Activated CD8-positive, alpha-beta memory T cell treated with anti-CD3 and anti-CD28 coated beads for 1 hour (primary cell): ENCODE measurements at places on chromosomes 1 and 21.
A peak's percentile ranks its signal among the peaks of the same experiment; 100 is the strongest.

DNA sequence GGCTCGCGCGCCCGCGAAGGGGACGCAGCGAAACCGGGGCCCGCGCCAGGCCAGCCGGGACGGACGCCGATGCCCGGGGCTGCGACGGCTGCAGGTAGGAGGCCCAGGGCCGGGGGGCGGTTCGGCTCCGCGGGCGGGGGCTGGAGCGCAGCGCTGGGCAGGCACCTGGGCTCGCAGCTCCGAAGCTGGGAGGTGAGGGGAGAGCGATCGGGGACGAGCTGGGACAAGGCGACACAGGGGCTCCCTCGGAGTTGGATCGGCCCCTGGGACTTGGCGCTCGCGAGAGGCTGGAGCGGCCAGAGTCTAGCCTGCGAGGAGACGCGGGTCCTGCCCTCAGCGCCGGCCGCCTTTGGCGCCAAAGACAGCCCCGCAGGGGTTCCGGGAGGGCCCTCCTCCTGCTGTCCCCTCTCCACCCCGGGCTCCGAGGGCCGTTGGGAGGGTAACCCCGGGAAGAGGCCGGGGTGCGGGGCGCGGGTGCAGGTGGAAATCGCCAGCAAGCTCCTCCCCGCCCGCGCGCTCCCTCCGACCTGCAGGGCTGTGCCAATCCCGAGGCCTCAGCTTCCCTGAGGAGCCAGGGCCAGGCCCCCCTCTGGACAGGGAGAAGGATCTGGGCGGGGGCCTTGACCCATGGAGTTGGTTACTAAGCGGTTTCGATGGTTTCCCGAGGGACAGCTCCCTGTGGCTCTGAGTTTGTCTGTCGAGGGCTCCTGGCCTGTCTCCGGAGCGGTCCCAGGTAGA lies 401 bp downstream of the TP73 start:
- DNase-seq = no peak

DNA sequence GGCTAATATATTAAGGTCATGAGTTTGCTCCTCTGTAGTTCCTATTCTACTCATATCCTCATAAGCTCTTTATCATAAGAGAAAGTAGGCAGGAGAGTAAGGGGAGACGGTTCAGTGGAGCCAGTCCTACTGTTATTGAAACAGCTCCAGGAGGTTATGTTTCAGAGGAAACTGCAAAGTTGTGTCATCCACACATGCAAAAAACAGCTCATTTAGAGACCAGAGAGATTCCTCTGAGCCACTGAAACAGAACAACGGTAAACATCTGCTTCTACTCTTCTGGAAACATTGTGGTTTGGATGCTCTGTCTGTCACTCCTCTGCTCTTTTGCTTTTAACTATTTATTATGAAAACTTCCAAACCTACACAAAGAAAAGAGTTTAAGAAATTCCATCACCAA lies 66.3 kb upstream of the PPP2R5A start:
- no peak for DNase-seq

GRCh38 chr1:97906567-97907241 lies 14.1 kb downstream of the DPYD start:
- DNase-seq = no peak

GRCh38 chr1:63906047-63906704 lies 132.4 kb downstream of the ROR1 start:
- DNase-seq = no peak

GRCh38 chr1:39196244-39197215 lies 8.0 kb upstream of the MACF1 start:
- no peak for DNase-seq

- no peak for DNase-seq
Observed at GRCh38 chr21:35002879-35003722, 46.0 kb downstream of the RUNX1 start.

DNA sequence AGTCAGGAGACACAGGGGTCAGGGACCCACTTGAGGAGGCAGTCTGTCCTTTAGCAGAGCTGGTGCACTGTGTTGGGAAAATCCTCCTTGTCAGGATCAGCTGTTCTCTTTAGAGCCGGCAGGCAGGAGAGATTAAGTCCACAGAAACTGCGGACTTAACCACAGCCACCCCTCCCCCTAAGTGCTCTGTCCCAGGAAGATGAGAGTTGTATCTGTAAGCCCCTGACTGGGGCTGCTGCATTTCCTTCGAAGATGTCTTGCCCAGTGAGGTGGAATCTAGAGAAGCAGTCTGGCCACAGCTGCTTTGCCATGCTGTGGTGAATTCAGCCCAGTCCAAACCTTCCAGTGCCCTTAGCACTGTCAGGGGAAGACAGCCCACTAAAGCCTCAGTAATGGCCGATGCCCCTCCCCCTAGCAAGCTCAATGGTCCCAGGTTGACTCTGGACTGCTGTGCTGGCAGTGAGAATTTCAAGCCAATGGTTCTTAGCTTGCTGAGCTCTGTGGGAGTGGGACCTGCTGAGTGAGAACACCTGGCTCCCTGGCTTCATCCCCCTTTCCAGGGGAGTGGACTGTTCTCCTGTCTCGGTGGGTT lies 172.8 kb downstream of the ST6GALNAC3 start:
- DNase-seq = no peak

- DNase-seq = no peak
Observed at GRCh38 chr1:208528578-208529240, 284.5 kb upstream of the PLXNA2 start.

DNA sequence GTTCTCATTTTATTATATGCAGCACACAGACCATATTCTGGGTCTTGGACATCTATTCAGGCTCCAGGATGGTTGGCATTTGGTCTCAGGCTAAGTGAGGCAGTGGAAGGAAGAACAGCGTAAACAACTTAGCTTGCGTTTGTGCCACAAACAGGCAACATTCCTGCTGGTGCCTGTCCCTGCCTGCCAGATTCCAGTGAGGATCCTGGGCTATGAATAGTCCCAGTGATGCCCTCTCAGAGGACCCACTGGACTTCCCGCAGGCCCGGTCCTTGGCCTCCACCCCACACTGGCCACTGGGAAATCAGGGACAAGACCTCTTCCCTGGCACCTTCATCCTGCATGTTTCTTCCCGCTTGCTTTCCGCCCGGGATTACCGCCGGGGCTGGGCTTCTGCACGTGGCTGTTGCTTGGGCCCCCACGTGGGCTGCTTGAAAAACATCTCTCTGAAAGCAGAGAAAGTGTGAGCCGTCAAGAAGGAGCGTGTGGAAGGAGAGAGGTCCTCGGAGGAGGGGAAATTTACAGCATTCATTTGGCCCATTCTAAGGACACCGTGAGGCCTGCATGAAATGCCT lies 145.1 kb upstream of the WNT4 start:
- no peak for DNase-seq

GRCh38 chr1:170623171-170623570 lies 40.8 kb upstream of the PRRX1 start:
- no peak for DNase-seq

DNA sequence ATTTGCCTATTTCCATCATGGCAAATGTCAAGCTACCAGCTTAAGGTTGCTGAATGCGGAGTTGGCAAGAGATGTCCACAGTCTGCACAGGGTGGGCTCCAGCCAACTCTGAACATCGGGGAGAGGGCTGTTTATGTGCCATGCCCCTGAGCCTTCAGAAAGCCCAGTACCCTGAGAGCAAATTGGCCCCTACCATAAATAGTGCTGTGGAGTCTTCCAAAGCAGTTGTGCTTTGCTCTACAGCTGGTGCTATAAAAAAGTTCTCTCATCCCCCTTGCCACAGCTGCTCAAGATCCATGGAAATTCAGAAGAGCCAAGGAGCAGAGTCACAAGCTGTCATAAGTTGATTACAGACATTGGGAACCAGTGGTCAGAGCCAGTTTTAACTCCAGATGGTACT lies 85.6 kb upstream of the CLDN14 start:
- DNase-seq = no peak

DNA sequence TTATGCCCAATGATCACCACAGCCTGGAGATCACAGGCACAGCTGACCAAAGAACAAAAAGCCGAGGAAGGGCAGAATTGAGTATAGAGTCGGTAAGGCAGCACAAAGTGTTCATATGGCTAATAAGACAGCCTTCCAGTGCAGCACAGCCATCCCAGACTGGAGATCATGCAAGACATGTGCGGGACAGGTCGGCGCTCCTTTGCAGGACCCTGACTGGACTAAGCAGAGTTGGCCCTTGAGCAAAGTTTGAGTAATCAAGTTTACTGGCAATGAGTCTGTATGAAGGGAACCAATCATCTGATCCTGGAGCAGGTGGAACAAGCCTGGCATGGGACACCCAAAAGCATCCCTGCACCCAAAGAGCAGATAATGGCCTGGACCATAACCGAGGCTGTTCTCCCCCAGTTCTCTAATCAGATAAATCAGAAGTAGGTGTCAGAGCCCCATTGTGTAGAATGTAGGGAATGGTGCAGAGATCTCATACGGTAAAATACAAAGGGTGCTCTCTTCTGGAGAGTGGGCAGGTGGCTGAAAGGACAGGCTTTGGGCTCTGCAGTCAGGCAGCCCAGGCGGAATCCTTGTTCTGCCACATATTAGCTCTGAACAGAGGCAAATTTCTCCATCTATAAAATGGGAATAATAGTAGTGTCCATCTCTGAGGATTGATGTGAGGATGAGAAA lies 10.7 kb upstream of the DNASE2B start:
- DNase-seq = no peak

DNA sequence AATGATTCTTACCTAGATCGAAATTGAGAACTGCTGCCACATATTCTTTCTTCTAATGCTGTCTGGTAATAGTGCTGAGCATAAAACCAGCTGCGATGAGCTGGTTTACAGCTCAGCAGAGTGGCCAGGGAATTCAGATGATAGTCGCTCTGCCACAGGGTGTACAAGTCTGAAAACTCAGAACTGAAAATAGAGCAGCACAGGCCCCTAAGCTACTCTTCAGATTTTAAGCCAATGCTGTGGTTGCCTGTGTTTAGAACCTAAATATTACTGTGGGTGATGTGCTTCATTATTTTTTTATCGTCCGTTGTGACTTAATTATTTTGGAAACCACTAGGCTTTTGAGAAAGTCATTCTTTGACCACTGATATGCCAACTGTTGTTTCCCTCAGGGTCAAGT lies 152.0 kb downstream of the ADGRL4 start:
- DNase-seq = no peak

- no peak for DNase-seq
Observed at GRCh38 chr1:21702780-21703179, 33.6 kb upstream of the RAP1GAP start.

DNA sequence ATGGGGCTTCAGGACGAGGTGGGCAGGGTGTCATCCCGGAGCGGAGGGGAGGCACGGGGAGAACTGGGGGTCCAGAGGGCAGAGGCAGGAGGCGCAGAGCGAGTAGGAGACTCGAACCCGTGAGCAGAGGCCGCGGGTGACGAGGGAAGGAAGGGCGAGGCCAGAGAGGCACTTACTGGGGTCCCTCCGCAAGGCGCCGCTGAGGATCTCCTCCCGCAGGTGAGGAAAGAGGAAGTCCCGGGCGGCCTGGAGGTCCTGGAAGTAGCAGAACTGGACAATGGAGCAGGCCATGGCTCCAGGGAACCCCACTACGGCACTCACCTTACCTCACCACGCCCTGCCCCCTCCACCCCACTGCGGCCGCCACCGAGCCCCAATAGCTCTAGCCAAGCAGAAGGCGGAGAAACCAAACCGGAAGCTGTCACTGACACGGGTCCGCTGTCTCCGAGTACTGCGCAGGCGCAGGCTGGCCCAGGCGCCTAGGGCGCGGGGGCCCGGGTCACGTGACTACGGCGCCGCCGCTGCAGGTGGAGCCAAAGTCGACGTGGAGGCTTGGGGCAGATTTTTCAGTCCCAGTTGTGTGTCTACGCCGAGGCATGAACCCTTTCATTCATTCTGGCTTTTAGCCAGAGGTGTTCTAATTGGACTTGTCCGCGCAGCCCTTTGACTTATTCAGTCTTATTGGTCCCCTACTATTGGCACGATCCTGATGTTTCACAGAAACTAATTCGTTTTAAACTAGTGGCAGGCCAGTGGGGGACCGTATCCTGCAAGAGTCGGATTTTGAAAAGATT lies at the start of gene RAB3GAP2:
Gene RAB3GAP2, minus strand, starts transcription at position 407 of the 794 bp plus-strand sequence. Its CDS starts 116 bp downstream, at position 291.
- DNase-seq = peak; percentile 92

- no peak for DNase-seq
Observed at GRCh38 chr1:228861832-228862180, 126.5 kb downstream of the RHOU start.

- DNase-seq = no peak
Observed at GRCh38 chr1:112629256-112629655, 9.6 kb downstream of the CAPZA1 start.

- DNase-seq = no peak
Observed at GRCh38 chr1:192538407-192539296, 36.9 kb upstream of the RGS1 start.

DNA sequence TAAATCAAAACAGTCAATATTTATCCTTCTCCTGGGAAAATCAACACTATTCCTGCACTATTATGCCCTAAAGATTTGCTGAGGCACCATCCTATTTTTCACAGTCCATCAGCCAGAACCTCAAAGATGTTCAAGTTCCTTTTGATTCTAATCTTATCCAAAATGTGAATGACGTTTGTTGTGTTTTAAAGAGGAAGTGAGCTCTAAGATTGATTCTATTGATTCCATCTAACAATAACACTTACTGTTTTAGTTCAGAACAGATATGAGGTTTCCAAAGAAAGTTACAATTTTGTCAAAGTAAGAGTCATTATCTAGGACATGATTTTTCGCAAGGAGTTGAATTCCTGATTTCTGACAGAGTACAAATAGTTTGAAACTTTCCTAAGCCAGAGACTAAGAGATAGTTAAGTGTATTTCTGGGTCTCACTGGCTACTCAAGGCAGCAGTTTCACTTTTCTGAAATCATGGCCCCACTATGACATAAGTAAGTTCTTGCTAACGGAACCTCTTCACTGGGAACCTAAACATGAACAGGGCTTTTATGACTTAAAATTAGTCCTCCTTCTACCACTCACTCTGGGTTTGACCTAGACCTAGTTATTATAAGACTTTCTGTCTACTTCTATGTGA lies 84.7 kb downstream of the LHX9 start:
- no peak for DNase-seq

GRCh38 chr1:1858382-1859086 lies 32.4 kb downstream of the GNB1 start:
- DNase-seq = no peak

- DNase-seq = peak; percentile 63
Observed at GRCh38 chr1:154791292-154792166, 78.6 kb downstream of the KCNN3 start.
